Ovary (tissue), 10 donors: ENCODE measurements at places on chromosomes 2 and 18. TPM values are rescaled to one million over a fixed set of nuclear protein-coding genes. Genes with fewer than 3 reads are reported as not detected.

DNA sequence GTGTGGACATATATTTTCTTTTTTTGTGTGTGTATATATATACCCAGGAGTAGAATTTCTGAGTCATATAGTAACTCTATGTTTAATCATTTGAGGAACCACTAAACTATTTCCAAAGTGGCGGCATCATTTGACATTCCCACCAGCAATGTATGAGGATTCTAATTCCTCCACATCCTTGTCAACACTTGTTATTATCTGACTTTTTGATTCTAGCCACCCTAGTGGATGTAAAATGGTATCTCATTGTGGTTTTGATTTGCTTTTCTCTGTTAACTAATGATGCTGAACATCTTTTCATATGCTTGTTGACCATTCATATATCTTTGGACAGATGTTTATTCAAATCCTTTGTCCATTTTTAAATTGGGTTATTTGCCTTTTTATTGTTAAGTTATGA, 120.3 kb downstream of the TGFA start:
- no peak for DNase-seq

DNA sequence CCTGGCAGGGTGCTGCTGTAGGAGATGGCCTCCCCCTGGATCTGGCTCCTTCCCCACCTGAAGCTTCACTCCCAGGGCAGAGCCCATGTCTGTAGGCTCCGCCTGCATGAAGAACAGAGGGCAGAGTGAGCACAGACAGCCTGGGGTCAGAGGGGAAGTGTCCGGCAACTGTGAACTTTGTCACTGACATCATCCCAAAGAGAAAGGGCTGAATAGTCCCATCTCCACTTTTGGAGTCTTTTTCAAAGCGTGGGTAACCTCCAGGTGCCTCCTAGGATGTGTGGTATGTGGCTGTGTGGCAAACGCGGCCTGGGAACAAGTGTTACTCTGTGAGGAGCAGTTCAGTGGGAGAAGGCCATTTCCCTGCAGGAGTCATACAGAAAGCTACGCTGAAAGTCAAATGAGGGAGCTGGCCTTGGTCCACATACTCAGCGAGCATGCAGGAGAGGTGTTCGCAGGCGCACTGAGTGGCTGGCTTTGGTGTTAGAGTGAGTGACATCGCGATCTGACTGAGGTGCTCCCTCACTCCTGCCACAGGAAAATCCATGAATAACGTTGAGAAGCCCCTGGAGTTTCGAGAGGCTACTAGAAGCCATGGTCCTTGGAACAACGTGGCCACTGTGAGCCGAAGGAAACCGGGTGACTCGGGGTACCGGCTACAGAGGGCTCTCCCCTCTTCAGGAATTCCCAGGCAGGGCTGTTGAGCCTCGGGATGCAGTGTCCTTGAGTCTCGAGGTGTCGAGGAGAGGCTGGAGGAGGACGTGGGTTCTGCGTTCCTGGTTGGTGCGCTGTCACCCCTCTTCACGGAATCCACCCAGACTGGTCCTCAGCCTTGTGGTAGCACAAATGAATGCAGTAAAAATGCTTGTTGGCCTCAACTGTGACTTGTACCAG, 54.7 kb downstream of the CABLES1 start:
- no peak for DNase-seq

DNA sequence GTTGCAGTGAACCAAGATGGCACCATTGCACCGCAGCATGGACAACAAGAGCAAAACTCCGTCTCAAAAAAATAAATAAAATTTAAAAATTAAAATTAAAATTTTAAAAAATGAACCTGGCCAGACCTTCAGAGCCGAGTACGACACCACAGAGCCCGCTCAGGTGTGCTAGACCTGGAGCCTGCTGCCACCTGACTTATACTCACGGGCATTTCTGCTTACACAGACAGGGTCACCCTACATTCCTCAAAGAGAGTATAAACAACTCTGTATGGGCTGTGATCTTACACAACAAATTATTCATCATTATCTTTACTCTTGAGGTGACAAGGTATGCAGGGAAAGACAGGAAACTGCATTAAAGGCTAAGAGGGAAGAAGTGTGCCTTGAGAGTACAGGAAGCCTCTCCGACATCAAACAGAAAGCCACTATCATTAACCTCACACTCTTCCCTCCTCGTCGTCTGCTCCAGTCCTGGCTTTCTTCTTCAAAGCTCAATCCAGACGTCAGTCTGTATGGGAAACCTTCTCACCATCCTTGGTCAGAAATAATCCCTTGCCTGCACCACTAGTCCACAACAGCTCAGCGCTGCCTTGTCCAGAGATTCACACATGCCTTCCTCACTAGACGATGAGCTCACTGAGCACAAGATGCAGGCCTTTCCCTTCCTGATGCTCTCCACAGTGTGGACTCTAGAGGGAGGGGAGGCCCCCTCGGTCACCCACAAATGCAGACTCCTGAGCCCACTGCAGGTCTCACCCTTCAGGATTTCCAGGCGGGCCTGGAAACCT, 56.2 kb downstream of the UXS1 start:
- DNase-seq = no peak

PJVK gene
- 3.8 TPM for total RNA-seq

TCF4 gene
- total RNA-seq = 122 TPM
